ENCODE measurements at places on chromosomes 5 and 9. TPM values are rescaled to one million over a fixed set of nuclear protein-coding genes. Genes with fewer than 3 reads are reported as not detected.

- no peak for DNase-seq
Measured at GRCh38 chr5:57455511-57456455, 26.8 kb downstream of the ACTBL2 start.

Gene SEMA4D
- 32.3 TPM for total RNA-seq

DNA sequence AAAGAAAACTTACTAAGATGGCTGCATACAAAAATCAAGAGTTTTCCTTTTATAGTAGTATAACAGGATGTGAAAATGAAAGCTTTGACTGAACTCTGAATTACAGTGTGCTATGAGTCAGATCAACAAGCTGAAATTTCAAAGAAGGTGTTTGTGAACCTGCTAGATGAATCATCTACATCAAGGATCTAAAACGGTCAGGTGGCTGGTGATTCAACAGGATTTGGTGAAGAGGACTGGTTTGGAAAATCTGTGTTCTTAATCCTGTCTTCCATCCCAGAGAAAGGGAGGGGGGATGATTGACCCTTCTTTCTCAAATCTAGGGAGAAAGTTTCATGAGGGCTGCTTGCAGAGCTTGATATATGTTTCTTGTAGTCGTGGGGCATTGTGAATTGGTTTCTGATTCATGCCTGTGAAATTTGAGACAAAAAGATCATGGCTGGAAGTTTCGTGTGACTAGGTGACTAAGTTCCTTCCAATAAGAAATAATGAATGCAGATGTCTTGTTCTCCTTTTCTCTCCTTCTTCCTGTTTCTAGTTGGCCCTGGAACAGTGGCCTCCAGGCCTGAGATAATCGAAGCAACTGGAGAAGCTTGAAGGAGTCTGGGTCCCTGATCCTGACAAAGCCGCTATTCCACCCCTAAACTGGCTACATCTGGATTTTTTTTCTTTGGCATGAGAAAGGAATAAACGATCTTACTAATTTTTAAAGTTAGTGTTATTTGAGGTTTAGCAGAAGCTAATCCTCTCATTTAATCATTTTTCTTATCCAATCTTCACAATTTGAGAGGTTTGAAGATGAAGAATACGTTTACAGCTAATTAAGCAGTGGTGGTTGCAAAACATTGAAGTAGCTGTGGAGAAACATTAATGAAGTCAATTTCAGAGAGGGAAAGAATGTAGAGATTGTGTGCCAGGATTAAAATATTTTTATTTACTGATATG is 67.2 kb downstream of the MRPS30 start:
- DNase-seq = no peak

- no peak for DNase-seq
Measured at GRCh38 chr5:98231089-98231488, 542.4 kb upstream of the RGMB start.

- no peak for DNase-seq
Measured at GRCh38 chr9:9998491-9999287, 614.1 kb downstream of the PTPRD start.

- DNase-seq = no peak
Measured at GRCh38 chr5:57186194-57186593, 12.3 kb downstream of the GPBP1 start.

DNA sequence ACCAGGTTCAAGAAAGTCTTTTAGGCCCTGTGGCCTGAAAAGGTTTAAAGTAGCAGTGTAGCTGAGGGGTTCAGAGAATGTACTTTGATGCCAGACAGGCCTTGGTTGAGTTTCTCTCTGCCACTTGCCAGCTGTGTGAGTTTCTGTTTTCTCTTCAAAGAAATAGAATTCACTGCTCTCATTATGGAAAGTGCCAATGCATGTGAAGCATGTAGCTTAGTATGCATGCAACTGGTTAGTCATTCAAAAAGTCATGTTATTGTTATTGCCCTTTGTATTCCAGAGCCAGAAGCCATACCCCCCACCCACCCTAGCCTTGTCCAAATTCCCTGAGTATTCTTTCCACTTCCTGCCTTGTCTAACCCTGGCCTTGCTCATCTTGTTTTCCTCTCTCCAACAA is 101.7 kb downstream of the ADRB2 start:
- DNase-seq = no peak

- no peak for DNase-seq
Measured at GRCh38 chr5:74239261-74239660, 401.3 kb downstream of the ENC1 start.

DNA sequence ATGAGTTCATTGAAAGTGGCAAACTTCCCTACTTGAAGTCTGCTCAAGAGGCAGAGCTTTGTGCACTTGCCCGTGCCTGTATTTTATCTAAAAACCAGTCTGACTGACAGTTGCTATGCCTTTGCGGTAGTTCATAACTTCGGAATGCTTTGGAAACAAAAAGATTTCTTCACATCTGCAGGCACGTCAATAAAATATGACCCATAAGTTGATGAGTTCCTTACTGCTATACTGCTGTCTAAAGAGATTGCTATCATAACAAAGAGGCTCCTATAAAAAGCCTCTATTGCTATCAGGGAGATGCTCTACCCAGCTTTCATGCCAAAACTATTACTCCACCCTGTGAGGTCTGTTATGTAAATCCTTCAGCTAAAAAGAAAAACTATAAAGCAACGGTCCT is 25.4 kb upstream of the RNF20 start:
- no peak for DNase-seq

DNA sequence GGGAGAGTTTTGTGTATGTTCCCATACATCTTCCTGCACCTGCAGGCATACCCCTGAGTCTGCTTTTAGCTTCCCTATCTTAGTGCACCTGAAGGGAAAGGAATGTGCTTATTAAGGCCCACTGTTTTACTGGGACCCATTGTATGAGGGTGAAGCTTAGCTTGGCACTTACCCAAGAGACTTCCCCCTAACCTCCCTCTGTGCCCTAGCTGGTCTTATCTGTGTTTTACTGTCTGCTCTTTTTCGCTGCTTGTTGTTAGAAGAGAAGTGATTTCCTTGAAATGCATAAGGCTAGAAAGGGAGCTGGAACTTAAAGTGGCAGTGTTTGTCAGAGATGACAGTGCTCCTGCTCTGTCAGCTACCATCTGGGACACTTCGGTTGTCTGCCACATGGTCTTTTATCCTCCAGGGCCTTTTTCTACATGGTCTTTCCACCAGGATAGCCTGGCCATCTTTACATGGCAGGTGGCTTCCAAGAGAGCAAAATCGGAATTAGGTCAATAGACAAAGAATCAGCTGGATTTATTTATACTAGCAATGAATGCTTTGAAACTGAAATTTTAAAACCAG is 122.5 kb upstream of the SLC44A1 start:
- DNase-seq = no peak

All from type B pancreatic cell (in vitro differentiated cells).